Sciatic nerve (tissue), 2 donors: ENCODE measurements at places on chromosomes 13 and 19. TPM values are rescaled to one million over a fixed set of nuclear protein-coding genes. Genes with fewer than 3 reads are reported as not detected.

The PSPN gene
- total RNA-seq, result 2.1 TPM

- DNase-seq, result no peak
Observed at GRCh38 chr19:13604902-13605586, 98.8 kb upstream of the CACNA1A start.

DNA sequence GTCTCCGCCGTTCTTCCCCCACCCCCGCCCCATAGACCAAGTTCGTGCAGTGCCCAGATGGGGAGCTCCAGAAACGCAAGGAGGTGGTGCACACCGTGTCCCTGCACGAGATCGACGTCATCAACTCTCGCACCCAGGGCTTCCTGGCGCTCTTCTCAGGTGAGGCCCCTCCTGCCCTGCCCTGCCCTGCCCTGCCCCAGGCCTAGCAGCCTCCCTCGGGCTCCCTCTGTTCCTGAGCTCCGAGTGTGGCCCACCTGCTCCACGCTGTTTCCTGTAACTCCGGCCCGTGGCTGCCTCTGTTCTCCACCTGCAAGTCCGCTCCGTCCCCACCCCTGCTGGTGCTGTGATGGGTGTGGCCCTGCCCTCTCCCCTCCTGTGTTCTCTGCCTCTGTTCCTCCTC, 6.4 kb downstream of the LHB start:
- no peak for DNase-seq

The NHLRC3 gene
- 26.0 TPM for total RNA-seq

The SPTBN4 gene
- 20.9 TPM for total RNA-seq

DNA sequence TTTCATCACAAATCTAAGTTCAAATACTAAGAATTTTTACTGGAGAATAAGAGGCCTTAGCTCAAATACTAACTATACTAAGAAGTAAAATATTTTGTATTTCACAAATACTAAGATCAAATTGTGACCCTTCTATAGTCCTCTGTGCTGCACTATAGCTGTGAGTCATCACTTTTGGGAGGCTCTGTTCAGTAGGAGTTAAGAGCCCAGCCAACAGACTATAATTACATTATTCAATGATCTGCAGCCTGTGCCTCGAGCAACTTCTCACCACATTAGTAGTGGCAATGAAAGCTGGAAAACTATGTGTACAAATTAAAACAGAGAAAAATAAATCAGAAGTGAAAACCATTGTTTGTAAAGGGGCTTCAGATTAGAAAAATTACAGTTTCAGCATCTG, 147.3 kb upstream of the GPC6 start:
- no peak for DNase-seq

The PCCA gene
- total RNA-seq, result 34.8 TPM

The OR7A17 gene
- not detected for total RNA-seq

DNA sequence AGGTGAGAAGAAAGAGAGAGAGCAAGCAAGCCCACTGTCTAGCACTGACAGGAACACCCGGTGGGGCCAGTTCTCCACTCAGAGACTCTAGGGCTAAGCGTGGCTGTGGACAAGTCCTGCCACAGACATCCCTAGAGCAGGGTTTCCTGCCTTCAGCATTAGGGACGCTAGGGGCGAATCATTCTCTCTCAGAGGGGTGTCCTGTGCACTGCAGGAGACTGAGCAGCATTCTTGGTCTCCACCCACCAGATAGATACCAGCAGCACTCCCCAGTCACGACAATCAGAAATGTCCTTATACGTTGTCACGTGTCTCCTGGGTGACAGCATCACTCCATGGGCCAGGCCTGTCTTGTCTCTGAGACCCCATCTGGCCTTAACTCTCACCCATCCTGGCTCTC, 1.5 kb downstream of the OR10H1 start:
- DNase-seq, result no peak

The TYK2 gene
- total RNA-seq, result 128 TPM

- DNase-seq, result no peak
Observed at GRCh38 chr19:47503826-47504150, 11.1 kb downstream of the NAPA start.

GRCh38 chr13:39847336-39847735, 191.9 kb downstream of the COG6 start:
- no peak for DNase-seq

The PIK3R2 gene
- total RNA-seq, result 19.5 TPM

DNA sequence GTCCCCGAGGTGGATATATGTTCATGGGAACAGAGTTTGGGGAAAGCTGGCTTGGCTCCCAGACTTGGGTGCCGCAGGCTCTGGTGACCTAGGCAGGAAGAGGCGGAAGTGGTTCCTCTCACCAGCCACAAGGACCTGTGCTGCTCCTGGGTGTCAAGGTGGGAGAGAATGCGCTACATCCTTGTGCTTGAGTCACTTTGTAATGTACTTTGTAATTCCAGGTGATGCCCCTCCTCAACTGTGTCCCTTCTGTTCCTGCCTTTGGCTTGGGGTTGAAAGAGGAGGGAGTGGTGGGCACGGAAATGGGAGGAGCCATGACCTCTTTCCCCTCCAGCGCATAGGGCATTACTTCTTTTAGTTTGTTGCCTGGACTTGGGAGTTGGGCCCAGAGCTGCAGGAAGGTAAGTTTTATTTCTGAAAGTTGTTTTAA, 10.9 kb downstream of the GARRE1 start:
- no peak for DNase-seq

The ZNF837 gene
- total RNA-seq, result 2.0 TPM
